Hematopoietic multipotent progenitor cell (in vitro differentiated cells): ENCODE measurements at places on chromosomes 7 and 10.

DNA sequence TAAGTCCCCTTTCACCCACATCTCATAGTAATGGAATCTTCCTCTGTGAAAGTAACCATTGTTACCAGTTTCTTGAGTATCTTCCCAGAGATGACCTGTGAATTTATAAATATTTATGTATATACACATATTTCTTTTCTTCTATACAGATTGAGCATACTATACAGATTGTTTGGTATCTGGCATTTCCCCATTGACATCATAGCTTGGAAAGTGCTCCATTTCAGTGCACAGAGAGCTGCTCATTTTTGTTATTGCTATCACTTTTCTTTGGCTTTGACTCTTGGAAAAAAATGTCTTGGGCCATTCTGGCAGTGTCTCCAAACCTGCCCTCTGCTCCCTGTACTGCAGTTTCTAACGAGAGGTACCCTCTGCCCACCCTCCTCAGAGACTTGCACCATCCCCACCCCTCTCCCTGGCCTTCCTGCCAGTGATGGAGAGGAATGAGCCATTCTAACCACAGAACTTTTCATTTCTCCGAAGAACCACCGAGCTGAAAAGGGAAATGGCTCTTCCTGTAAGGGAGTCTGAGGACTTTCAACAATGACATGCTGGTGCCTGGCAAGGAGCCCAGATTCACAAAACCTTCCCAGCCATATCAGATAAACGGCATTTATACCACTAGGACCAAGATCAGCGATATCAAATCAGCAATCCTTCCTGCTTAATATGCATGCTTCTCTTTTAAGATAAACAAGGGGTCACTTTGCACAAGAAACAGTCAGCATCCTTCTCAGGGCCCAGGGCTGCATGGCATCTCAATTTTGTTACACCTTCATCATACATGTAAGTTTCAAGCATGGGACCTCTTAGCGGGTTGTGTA is 19.7 kb upstream of the CCSER2 start:
- DNase-seq, result peak; percentile 67

GRCh38 chr10:69836731-69837030 is 35.0 kb downstream of the COL13A1 start:
- DNase-seq, result peak; percentile 36

DNA sequence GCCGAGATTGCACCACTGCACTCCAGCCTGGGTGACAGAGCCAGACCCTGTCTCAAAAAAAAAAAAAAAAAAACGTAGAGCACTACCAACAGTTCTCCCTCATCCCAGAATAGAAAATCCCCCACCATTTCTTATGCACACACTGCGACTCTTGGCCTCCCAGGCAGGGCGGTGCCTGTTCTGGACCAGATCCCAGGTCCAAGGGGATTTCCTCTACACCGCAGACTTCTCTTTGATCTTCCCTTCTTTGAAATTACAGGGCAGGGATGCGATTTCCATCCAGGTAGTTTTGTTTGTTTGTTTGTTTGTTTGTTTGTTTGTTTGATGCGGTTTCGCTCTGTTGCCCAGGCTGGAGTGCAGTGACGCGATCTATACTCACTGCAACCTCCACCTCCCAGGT is 91.8 kb downstream of the SEPTIN14 start:
- DNase-seq, result no peak

DNA sequence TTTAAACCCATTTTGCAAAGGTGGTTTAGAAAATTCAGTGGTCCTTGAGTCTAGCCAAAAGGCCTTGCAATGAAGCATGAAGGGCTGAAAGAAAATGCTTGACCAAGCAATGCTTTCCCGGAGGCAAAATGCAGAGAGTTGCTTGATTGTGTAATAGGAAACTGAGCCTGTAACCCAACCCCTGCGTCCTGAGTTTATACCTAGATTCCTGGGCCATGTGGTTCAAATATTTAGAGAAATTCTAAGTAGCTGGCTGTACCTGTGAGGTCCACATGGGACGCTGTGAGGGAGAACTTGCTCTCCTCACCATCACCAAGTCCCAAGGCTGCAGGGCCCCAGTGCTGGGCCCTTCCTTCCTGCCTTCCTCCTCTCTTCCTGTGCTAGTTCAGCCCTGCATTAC is 45.7 kb downstream of the CXCL12 start:
- no peak for DNase-seq

- no peak for DNase-seq
Measured at GRCh38 chr10:124240839-124241291, 147.5 kb upstream of the CHST15 start.

DNA sequence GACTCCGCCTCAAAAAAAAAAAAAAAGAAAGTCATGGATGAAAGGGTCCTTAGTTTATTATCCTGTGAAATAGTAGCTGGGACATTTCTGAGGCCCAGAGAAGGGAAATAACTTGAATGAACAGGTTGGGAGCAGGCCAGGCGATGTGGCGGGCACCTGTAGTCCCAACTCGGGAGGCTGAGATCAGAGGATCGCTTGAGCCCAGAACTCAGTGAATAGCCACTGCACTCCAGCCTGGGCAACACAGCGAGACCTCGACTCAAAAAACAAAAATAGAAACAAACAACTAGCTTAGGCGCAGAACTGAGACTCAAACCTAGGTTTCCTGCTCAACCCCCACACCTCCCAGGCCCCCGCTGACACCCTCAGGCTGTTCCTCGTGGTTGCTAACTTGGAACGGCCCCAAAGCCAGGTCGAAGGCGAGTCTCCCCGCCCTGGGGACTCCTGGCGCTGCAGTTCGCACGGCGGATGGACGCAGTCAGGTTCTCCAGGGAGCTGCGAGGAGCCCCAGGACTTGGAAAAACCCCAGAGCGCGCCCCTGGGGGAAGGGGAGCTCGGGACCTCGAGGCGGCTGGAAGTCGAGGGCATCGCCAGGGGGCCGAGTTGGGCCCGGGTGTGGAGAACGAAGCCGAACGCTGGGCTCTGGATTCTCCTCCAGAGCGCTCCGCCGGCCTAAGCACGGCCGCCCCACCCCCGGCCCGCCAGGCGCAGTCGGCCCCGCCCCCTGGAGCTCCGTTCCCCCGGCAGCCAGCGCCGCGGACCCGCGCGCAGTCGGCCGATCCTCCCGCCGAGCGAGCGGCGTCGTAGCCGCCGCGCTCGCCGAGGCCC is at the start of gene STOX1:
Gene STOX1, plus strand, starts transcription at position 768 of the 828 bp plus-strand sequence. CDS start 93 bp downstream, outside the sequence.
- peak; percentile 75 for DNase-seq

GRCh38 chr10:45034301-45034700 is 33.6 kb downstream of the ZNF22 start:
- no peak for DNase-seq

GRCh38 chr10:124323806-124324205 is 94.9 kb downstream of the OAT start:
- no peak for DNase-seq

GRCh38 chr10:90417476-90418210 is 440.2 kb downstream of the HTR7 start:
- no peak for DNase-seq

GRCh38 chr7:102472126-102473041 is 6.3 kb downstream of the POLR2J start:
- DNase-seq, result no peak

DNA sequence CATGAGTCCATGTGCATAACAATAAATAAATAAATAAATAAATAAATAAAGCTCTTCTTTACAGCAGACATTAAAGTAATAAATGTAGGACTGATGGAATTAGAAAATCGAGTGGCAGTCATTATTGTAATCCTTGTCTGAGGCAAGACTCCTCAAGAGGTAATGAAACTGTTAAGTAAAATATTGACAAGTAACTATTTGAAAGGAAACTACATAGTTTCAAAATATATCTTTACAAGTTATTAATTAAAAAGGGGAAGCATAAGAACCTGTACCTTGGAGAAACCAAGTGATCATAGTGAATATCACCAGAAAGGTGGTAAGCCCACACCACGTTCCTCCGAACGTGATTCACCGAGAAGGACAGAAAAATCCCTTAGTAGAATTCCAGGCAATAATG is 285.6 kb upstream of the SORCS1 start:
- DNase-seq, result no peak

GRCh38 chr7:75599244-75599781 is 107.2 kb downstream of the SPDYE5 start:
- no peak for DNase-seq

DNA sequence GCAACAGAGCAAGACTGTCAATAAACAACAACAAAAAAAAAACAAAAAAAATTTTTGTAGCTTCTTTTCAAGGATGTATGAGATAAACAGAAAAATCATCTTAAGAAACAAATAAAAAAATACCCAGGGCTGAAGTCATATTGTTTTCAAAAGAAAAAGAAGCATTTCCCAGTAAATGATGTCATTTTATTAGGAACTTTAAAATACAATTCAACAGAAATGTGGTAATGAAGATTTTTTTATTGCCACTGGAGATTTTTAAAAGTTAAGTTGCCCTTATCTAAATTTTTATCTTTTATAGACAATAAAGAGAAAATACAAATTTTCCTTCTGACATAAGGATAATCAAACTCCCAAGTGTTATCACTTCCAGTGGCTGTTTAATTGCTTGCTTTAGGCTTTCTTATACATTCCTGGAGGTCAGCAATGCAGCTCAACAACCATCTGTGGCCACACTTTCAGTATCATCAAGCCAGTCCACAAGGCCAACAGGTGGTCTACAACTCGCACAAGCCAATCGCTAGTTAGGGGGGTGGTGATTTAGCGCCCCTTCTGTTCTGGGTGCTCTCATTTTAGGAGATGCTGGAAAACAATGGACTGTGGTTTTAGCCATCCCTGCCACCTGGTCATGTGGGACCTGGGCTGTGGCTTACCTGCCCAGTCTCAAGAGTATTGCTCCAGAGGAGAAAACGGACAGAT is 10.8 kb downstream of the SEPHS1 start:
- DNase-seq, result no peak

DNA sequence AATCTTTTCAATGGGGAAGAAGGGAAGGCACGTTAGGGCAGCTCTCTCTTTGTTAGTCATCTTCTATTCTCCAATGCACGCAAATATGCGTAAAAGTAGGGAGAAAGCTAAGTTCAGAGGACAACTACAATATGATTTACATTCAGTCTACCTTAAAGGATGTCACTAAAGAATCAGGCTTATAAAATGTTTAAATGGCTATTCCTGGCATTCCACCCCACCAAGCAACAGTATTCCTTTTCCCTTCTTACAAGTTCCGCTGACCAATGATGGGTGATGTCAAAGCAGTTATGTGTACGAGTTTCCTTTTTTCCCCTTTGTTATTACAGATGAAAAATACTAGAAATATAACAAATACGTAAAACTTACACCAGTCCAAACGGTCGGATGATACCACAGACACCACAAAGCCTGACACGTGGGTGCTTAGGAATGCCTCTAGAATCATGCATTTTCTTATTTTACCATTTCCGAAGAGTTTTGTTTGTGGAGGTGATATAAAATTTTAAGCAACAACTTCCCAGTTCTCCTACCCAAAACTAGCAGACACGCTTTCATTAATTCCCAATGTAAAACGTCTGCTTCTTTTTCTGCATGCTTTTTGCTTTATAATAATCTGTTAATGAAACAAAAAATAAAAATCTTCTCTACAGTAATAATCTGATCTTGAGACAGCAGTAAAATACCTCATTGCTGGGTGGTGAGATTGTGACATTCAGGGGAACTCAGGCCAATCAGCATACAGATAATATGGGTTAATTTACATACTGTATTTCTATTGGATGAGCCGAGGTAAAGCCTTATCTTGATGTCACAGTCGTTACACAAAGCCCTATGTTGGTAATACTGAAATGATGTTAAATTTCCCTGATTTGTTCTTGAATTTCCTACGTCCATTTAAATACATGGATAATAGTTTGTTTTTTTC is 708 bp upstream of the GPR85 start:
- DNase-seq, result peak; percentile 64

GRCh38 chr7:39637400-39637799 is 14.0 kb downstream of the RALA start:
- no peak for DNase-seq

DNA sequence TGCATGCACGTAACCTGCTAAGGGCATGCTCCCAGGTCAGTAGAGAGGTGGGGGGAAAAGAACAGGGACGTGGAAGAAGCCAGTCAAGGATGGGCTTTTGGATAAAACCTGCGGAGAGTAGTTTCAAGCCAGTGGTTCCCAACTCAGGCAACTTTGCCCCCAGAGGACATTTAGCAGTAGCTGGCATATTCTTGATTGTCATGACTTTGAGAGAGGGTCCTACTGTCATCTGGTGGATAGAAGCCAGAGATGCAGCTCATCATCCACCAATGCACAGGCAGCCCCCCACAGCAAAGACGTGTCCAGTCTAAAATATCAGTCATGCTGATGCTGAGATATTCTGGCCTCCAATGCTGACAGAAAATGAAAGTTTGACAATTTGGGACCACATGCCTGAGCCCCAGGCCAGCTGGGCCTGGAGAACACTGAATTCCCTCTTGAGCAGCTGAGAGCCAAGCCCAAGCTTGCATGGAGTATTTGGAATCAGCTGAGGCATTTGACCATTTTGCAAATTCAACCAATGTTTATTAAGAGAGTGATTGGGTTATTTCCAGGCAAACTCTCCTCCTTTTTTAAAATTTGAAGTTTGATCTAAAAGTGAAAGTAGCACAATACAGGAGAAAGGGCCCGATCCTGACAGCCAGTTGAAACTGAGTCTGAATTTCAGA is 110.0 kb upstream of the C7orf33 start:
- no peak for DNase-seq

- DNase-seq, result no peak
Measured at GRCh38 chr10:100766693-100767421, 21.5 kb downstream of the PAX2 start.

GRCh38 chr10:97505152-97505551 is 6.4 kb downstream of the UBTD1 start:
- no peak for DNase-seq

- DNase-seq, result no peak
Measured at GRCh38 chr7:8639668-8640067, 206.3 kb downstream of the NXPH1 start.

GRCh38 chr7:124672011-124672410 is 93.6 kb downstream of the GPR37 start:
- no peak for DNase-seq

- no peak for DNase-seq
Measured at GRCh38 chr7:128398016-128398840, 11.6 kb downstream of the IMPDH1 start.

DNA sequence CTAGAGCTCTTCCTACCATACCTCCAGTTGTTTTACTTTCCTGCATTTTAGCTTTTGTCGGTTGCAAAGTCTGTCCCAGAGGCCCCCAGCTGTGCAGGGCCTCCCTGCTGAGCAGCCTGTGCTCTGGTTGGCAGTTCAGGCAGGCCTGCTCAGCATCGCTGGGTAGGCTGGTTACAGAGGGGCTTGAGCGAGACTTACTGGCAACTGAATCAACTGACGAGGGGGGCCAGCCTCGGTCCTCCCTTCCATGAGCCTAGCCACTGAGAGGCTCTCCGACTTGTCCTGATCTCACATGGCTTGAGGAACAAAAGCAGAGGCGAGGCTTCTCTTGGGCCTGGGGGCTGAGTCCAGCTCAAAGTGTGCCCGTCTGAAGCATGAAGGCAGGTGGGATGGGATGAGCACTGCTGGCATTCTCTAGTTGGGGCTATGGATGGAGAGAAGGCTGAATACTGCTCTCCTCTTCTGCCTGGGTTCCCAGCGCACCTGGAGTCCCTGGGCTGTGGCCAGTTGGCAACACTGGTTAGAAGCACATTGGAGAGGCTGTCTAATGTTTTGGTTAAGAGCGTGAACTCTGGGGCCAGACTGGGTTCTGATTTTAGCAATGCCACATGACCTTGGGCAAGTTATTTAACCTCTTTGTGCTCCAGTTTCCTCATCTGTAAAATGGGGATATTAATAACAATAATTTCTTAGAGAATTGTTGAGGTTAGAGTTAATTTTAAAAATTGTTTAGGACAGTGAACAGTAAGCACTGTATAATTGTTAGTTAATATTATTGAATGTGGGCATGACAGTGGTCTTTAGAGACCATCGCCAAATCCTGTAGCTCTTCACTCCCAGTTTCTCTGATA is 6.9 kb upstream of the SFRP5 start:
- DNase-seq, result no peak
